Activated CD4-positive, alpha-beta T cell treated with anti-CD3 and anti-CD28 coated beads, Interleukin-2, amount 50 U/mL, for 1 hour (primary cell): ENCODE measurements at places on chromosomes 16 and 17.

- DNase-seq: peak; percentile 6
These were observed 388.0 kb downstream of the SEC14L1 start for GRCh38 chr17:77528516-77529327.

- DNase-seq: no peak
These were observed 42.1 kb downstream of the RANBP10 start for GRCh38 chr16:67764158-67764667.

GRCh38 chr17:67046398-67046797 is 2.0 kb downstream of the CACNG1 start:
- DNase-seq: no peak

DNA sequence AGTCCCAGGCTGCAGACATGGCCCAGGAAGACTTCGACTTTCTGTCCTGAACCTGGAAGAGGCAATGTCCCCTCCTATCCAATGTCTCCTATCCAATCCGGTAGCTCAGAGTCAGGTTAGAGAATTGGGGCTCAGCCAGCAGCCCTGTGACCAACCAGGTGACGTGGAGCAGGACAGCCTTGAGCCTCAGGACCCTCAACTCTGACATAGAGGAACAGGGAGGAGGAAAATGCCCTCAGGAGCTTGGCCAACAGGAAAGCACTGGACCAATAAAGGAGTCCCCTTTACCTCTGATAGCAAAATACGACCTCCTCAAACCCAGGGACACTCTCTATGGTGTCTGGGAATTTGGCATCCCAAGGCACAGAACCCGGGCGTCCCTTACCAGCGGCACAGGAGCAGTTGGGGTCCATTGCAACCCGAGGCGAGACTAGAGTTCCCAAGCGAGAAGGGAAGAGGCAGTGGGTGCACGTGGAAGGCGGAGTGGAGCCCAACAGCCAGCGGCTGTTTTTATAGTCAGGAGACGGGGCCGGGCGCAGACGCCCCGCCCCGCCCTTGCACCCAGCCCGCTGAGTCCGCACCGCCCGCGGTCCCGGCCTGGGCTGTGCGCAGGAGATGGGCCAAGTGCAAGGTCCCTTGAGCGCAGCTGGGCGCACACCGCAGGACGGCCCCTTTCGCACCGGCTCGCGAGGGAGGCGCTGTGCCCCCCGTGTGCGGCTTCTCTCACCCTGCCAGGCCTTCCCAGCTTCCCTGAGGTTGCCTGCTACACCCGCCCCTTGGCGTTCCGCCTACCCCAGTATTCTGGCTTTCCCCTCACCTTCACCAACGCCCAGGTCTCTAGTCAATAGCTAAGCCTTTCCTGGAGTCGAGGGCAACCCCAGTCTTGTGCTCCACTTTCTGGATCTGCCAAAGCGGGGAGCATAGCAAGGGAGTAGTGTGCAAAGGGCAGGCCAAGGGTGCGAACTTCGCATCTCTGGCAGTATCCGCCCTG is at the start of gene MT1G:
TSS of gene MT1G (minus strand) at position 485 of the 991 bp plus-strand sequence. CDS start at position 413, 72 bp downstream.
- DNase-seq: no peak

GRCh38 chr17:79019632-79020584 is 4.1 kb upstream of the C1QTNF1 start:
- peak; percentile 47 for DNase-seq

- no peak for DNase-seq
These were observed 132.3 kb downstream of the PCTP start for GRCh38 chr17:55883149-55883548.

DNA sequence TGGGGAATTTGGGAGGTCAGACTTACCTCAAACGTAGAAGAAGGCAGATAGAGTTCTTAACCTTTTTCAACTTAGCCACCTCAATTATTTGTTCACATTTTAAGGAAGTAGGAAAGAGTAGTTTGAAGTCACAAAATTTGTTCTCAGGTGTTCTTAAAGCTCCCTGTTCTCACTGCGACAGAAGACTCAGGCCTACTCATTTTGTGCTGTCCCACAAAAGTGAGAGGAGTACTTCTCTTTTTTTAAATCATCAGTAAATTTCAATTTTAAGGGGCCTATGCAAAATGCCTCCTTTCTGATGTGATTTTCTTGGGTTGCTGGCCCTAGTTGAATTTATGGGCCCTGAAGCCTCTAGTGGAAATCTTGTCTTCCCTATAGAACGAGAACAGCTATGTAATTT is 133.4 kb downstream of the MAP2K6 start:
- no peak for DNase-seq

GRCh38 chr17:19260958-19261357 is 23.8 kb downstream of the EPN2 start:
- DNase-seq: no peak
